Endothelial cell of umbilical vein (primary cell): ENCODE measurements at places on chromosomes 2 and 18. TPM values are rescaled to one million over a fixed set of nuclear protein-coding genes. Genes with fewer than 3 reads are reported as not detected.

Gene CYRIA
- polyA plus RNA-seq: 7.4 and 9.3 TPM in 2 replicates

Gene CEP192
- 10.3 and 14.5 TPM in 2 replicates for polyA plus RNA-seq

Gene SCG2
- not detected in 2 replicates for polyA plus RNA-seq

Gene CCDC138
- 1.5 and 1.7 TPM in 2 replicates for polyA plus RNA-seq

Gene GPBAR1
- polyA plus RNA-seq: 0.14 TPM in 2 replicates

DNA sequence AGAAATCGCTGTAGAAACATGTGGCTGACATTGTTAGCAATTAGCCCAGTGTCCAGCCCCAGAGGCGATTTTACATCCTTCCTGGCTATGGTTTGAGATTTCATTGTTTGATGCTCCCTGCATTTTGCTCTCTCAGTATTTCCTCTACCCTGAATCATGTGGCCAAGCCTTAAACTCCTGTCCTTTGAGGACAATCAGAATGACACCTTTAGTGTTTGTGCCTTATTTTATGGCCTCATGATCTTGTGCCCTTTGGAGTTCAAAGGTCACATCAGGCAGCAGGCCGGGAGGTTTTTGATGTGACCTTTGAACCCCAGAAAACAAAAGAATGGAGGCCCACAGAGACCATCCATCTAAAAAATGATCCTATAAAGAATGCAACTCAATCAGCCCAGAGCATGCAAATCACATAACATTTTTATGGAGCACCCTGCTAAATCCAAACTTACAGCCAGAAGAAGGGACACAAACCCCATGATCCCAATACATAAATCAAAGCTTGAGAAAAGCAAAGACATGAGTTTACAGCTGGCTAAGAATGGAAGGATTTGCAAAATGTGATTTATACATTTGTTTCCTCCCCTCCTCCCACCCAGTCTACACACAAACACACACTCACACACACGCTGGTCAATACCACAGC, 52.5 kb downstream of the FECH start:
- no peak for DNase-seq

- no peak for DNase-seq
These were observed 336.4 kb downstream of the PARD3B start for GRCh38 chr2:204881655-204882054.

GRCh38 chr2:53793261-53793660, 6.4 kb downstream of the ERLEC1 start:
- DNase-seq: no peak
